ENCODE measurements at places on chromosomes 2 and 18. TPM values are rescaled to one million over a fixed set of nuclear protein-coding genes. Genes with fewer than 3 reads are reported as not detected.

DNA sequence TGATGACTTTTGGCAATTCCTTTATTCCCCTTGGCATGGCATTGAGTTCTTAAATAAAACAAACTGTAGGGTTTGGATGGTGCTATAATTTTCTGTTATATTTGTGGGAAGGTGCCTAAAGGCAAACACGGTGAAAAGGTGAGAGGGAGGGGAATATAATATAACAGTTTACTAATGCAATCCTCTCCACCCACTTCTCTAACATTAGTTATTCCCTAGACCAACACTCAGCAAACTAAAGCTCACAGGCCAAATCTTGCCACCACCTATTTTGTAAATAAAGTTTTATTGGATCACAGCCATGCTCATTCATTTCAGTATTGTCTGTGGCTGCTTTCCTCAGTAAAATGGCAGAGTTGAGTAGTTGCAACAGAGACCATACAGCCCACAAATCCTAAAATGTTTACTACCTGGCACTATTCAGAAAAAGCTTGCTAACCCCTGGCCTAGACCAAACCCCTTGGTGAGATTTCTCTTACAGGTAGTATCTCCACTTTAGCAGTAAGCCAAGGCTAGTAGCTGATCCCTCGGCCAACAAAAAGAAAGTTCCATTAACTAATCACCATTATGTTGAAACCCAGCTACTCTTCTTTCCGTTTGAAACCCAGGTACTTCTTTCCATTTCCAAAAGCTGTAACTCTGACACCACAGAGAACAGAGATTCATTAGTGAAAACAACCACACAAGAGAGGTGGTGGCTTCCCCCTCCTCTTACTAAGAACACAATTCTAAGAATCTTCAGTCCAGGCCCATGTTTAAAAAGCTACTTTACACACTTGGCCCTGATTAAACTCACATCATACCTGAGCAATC is 136.1 kb upstream of the CHAC2 start:
- DNase-seq = no peak

The RAB6C gene
- total RNA-seq = not detected

DNA sequence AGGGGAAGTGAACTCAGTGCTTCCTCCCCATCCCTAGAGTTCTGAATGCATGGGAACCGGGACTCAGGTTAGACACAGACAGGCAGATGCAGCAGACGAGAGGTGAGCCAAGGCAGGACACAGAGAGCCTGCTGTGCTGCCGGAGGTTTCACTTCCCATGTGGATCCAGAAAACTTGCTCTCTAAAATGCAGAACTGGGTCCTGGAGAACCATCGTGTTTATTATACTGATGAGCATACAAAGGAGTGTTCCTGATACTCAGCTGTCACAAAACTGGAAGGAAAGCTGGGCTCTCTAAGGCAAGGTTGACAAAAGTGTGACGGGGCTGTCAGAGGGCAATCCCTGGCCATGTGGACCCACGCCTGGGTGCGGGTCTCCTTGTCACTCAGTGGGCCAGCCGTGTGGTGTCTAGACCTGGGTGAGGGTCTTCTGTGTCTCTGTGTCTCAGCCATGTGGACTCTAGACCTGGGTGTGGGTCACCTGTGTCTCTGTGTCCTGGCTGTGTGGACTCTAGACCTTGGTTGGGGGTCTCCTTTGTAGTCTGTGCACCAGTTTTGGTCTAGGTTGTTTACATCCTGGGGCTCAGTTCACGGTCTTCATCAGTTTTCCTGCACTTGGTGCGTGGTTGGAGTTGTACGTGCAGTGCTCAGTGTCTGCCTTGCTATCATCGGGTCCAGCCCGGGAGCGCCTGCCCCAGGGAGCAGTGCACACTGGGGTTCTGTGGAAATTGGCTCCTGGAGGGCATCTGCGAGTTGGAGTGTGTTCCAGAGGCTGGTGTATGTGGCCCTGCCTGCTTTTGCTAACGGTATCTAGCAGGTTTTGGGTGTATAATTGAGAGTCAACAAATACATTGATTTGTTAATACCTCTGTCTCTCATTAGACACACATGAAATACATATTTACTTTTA is 141.1 kb downstream of the ATP9B start:
- no peak for DNase-seq

The CLASP1 gene
- 40.0 TPM for total RNA-seq

DNA sequence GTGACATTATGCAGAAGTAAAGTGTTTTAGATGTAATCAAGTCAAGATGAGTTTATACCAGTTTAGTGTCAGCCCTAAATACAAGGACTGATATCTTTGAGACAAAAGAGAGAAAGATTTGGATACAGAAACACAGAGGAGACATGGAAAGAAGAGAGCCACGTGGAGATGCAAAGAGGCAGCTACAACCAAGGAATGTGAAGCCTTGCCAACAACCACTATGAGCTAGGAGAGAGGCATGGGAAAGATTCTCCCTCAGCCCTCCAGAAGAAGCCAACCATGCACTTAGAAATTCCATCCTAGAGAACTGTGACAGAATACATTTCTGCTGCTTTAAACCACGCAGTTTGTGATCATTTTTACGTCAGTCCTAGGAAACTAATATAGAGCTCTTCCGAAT is 217.2 kb downstream of the DOK6 start:
- DNase-seq = no peak

GRCh38 chr18:58392324-58393000 is 236.4 kb downstream of the ALPK2 start:
- DNase-seq = no peak

The SP5 gene
- total RNA-seq = not detected

DNA sequence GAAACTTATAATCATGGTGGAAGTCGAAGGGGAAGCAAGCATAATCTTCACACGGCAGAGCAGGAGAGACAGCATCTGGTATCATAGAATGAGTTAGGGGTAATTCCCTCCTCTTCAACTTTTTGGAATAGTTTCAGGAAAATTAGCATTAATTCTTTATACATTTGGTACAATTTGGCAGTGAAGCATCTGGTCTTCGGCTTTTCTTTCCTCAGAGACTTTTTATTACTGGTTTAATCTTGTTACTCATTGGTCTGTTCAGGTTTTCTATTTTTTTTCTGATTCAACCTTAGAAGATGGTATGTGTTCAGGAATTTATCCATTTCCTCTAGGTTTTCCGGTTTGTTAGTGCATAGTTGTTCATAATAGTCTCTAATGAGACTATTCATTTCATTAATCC is 39.7 kb upstream of the ABCA12 start:
- no peak for DNase-seq

DNA sequence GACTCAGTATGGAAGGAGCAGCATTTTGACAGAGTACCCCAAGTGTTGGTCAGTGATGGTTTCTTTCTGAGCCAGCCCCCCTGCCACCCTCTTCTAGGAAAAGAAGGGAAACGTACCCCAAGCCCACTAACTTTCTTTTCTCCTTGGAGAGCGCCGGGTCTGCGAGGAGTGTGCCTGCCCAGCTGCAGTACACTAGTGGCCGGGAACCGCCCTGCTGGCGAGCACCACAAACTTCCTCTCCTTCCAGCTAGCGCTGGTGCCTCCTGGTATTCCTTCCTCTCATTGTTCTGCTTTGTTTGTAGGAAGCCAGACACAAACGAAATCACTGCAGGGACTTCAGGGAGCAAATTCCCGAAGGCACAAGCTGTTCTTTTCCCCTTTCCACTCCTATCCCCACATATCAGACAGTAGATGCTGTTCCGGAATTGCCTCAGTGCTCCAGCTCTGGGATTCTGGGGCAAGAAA is 1.8 kb downstream of the CCDC85A start:
- DNase-seq = no peak

The KCNIP3 gene
- 4.5 TPM for total RNA-seq

The ANKRD30B gene
- total RNA-seq = not detected

The DSG1 gene
- not detected for total RNA-seq

The PAX3 gene
- 4.2 TPM for total RNA-seq

- no peak for DNase-seq
These were observed 1176.8 kb upstream of the GYPC start for GRCh38 chr2:125479143-125479636.

- no peak for DNase-seq
These were observed 15.3 kb downstream of the UNC50 start for GRCh38 chr2:98623657-98624056.

GRCh38 chr2:64402876-64403275 is 51.1 kb upstream of the LGALSL start:
- DNase-seq = no peak

The CCL20 gene
- total RNA-seq = 10.8 TPM

The NYAP2 gene
- not detected for total RNA-seq
